OCI-LY7 (cell line): ENCODE measurements at places on chromosomes 3 and 15. TPM values are rescaled to one million over a fixed set of nuclear protein-coding genes. Genes with fewer than 3 reads are reported as not detected.

GABRR3 gene
- not detected in 2 replicates for total RNA-seq

MORC1 gene
- total RNA-seq, result not detected in 2 replicates

EPHA6 gene
- total RNA-seq, result not detected in 2 replicates

MCCC1 gene
- total RNA-seq, result 55.2 and 57.5 TPM in 2 replicates

CTXN2 gene
- 0.34 and 0.35 TPM in 2 replicates for total RNA-seq

PP2D1 gene
- not detected in 2 replicates for total RNA-seq

APPL1 gene
- total RNA-seq, result 51.1 and 54.5 TPM in 2 replicates

SMCO1 gene
- not detected in 2 replicates for total RNA-seq
